Astrocyte of the hippocampus (primary cell): ENCODE measurements at places on chromosomes 4 and X.
A peak's percentile ranks its signal among the peaks of the same experiment; 100 is the strongest.

DNA sequence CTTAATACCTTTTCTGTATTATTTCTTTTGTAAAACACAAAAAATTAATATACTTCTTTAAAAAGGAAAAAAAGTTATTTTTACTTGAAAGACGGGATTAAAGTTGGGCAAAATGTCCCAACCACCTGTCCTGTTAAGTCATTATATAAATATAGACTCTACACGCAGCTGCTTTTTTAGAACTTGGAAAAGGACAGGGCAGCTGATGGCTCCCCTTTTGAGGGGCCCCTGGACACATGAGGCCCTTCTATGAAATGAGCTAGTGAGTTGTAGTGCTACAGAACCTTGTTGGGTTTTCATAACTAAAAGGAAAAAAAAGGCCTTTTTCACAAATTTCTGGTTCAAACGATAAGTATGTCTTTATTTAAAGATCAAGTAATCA is 600 bp upstream of the BEX2 start:
- no peak for DNase-seq

GRCh38 chrX:107857837-107858236 is 32.2 kb downstream of the MID2 start:
- DNase-seq = no peak

DNA sequence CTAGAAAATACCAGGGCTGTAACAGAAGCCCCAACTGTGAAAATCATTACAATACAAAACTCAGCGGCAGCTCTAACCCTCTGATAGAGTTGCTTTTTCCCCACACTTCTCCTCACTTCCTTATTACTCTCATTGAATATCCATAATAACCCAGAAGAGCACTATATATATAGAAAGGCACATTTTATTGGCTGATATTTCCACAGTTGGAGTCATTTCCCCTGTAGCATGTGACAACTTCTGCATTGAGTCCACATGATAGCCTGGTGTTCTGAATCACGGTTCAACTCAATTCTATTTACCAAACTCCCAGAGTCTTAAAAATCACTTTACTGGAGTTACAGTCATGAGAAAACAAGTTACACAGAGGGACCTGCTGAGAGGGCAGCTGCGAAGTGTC is 46.6 kb upstream of the NWD2 start:
- no peak for DNase-seq

DNA sequence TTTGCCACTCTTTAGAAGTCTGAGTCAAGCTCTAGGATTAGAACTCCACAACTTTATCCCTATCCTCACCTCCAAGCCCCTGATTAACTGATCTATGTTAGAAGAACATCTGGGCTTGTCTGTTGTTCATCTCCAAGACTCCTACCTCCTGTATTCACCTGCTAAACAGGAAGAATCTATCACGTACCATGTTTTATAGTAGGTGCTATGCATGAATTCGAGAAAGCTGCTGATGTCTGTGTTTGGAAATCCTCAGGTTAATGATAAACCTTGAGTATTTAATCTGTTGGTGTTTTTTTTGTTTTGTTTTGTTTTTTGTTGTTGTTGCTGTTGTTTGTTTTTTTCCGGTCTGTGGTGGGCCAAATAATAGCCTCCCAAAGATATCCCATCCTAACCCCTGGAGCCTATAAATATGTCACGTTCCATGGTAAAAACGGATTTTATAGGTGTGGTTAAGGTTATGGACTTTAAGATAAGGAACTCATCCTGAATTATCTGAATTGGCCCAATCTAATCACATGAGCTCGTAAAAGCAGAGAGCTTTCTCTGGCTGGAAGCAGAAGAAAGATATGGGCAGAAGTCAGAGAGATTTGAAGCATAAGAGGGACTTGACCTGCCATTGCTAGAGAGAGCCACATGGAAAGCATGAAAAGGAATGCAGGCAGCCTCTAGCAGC is 101.2 kb upstream of the DUSP21 start:
- DNase-seq = no peak

- no peak for DNase-seq
Observed at GRCh38 chr4:144738649-144739048, 92.7 kb downstream of the HHIP start.

- DNase-seq = no peak
Observed at GRCh38 chrX:108439961-108440696, 491 bp downstream of the COL4A5 start.

DNA sequence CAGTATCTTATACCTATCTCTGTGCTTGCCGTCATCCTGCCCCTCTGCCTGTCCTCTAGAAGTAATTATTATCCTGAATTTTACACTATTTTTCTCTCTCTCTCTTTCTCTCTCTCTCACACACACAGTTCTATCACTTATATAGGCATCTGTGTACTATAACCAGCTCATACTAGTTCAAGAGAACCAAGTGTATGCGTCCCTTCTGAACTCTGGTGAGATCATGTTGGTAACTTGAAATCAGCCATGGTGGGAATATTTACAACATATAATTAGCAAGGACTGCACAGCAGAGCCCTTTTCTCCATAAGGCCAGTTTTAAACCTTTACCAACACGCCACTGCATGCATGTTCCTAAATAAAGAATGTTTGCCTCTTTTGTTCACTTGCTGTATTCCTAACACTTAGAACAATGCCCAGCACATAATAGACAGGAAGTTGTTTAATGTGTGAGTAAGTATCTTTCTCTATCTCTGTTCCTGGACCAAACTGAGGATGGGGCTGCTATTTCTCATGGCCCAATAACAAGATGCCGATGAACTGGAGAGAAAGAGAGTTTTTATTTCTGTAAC is 51.1 kb upstream of the IL21 start:
- no peak for DNase-seq

- DNase-seq = peak; percentile 77
Observed at GRCh38 chr4:87555773-87556619, 26.8 kb upstream of the SPARCL1 start.

DNA sequence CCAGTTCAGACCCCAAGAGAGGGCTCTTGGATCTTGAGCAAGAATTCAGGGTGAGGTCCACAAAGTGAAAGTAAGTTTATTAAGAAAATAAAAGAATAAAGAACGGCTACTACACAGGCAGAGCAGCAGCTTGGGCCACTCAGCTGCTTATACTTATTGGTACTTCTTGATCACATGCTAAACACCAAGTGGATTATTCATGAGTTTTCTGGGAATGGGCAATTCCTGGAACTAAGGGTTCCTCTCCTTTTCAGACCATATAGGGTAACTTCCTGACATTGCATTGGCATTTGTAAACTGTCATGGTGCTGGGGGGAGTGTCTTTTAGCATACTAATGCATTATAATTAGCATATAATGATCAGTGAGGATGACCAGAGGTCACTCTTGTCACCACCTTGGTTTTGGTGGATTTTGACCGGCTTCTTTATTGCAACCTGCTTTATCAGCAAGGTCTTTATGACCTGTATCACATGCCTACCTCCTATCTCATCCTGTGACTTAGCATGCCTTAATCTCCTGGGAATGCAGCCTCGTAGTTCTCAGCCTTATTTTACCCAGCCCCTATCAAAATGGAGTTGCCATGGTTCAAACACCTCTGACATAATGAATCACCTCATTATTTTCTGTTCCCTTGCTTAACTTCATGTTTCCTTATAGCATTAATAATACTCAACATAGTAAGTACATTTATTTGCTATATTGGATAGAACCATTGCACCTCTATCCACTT is 476.3 kb downstream of the DTHD1 start:
- no peak for DNase-seq

DNA sequence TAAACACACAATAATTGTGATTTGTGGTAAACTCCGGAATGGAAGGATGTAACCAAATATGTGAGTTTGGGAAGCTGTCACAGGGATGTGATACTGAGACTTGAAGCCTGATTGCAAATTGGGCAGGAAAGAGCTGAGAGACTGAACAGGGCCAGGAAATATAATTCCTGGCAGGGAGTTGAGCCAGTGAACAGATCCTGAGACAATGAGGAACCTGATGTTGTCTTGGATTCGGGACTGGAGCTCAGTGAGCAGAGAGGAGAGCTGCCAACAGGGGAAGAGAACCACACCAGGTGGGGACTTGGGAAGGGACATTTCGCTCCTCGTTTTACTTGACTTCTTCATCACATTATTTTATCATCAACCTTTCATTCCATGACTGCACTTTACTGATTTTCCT is 386.0 kb downstream of the TLL1 start:
- DNase-seq = no peak
